ENCODE measurements at places on chromosomes 5 and 9.
A peak's percentile ranks its signal among the peaks of the same experiment; 100 is the strongest.

DNA sequence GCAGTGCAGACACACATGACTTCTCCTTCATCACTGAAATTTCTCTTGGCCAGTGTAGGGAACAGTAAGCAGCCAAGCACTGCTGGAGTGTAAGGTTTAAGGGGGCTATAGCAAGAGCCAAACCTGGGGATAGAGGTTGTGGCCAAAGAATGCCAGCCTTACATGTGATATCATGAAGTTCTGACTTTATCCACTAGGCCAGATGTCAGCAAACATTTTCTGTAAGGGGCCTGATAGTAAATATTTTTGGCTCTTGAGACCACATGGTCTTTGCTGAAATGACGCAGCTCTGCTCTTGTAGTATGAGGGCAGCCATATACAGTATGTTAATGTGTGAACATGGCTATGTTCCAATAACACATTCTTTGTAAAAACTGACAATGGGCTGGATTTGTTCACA lies 29.7 kb upstream of the FYB1 start:
- DNase-seq = no peak

- no peak for DNase-seq
Measured at GRCh38 chr5:67092535-67092934, 104.1 kb downstream of the CD180 start.

DNA sequence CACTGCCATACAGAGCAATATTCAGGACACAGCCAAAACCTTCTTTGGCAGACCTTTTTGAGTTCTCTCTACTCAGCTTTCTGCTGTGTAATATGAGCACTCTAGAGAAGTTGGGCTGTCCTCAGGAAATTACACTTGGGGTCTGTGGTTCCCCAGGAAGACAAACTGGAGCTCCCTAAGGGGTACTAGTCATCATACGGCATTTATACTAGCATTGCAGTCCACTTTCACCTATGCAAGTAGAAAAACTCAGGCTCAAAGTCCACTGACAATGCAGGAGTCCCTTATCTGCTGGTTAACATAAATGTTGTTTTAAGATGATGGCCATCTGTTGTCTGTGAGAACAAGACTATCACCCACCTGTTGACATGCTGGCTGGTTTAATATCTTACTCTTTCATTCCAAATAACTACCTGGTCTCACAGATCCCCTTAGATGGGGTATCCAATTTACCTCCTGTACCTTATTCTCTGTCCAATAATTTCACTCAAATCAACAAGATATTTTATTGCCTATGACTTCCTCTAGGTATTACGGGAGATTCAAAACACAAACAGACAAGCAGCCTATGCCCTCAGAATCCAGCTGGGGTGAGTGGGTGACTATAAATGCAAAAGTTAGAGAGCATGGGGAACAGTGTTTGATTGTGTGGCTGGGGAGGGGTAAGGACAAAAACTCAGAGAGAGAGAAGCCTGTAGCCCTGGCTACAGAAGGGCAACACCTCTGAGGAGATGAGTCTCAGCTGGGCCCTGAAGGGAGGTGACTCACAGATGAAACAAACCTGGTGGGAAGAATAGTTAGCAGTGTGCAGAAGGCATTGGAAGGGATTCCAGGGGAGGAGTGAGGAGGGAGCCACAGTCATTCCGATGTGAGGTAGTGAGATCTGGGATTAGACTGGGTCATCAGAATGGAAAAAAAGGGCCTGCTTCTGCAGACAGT lies 10.2 kb downstream of the DOCK8 start:
- no peak for DNase-seq

GRCh38 chr9:130500340-130501180 lies 55.8 kb downstream of the ASS1 start:
- no peak for DNase-seq

DNA sequence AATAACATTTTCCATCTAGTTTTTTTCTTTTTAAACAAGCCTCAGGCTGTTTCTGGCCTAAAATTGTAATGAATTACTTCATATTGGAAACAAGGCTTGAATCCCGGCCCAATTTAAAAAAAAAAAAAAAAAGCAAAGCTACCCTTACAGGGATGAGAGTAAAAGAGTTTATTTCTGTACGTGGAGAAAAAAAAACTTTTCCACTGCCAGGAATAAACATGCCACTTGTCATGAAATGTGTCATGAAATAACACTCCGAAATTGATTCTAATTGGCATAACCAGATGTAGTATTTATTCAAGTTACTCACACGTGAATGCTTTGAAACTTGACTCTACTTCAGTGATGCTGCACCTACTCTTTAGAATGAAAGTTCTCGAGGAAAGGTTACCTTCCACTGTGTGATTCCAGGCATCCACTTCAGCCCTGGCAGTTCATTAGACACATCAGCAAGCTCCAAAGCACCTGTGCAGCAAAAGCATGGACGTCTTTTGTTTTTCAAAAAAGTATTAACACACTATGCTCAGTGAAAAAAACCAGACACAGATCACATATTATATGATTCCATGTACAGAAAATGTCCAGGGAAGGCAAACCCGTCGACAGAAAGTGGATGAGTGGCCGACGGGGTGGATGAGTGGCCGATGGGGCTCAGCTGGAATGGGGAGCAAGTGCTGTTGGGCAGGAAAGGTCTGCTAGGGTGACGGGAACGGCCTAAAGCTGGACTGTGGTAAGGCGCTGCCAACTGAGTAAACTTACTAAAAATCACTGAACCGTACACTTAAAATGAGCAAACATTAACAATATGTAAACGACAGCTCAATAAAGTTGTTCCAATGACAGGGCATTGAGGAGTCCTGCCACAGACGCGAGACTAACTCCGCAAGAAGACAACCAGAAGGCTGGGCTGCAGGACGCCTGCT lies 21.2 kb downstream of the NSUN2 start:
- no peak for DNase-seq

DNA sequence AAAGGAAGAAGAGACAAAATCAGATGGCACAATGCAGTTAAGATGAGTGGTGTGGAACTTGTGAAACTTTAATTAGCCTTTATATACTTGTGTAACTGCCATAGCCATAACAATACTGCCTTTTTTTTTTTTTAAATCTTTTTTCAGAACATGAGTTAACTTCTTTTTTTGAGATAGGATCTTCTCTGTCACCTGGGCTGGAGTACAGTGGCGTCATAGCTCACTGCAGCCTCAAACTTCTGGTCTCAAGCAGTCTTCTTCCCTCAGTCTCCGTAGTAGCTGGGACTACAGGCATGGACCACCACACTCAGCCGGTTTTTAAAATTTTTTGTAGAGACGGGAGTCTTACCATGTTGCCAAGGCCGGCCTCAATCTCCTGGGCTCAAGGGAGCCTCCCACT lies 37.2 kb downstream of the GPBP1 start:
- no peak for DNase-seq

DNA sequence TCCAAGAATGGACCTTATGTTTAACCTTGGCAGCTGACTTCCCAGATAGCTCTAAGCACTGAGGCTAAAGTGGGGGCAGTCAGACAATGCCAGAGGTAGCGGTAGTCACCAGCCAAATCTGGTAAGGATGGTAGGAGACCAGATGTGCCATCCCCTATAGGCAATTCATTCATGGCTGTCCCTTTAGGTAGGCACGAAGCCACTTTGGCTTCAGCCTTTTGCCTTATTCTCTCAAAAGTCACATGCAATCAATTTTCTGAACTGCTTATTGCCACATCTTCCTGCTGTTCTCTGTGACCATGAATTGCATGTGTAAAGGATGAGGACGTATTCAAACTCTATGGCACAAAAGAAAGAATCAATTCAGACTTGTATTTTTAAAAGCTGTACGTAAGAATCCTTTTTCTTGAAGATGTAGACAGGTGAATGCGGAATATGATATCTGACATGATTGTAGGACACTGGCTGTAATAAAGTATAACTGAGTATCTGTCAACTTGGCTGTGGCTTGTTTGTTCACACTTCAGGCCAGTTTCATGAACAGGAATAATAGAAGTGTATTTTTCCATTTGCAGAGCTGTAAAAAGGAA lies 611.7 kb downstream of the NR2F1-AS1 start:
- DNase-seq = no peak

GRCh38 chr9:36146651-36147050 lies 10.1 kb downstream of the GLIPR2 start:
- no peak for DNase-seq

DNA sequence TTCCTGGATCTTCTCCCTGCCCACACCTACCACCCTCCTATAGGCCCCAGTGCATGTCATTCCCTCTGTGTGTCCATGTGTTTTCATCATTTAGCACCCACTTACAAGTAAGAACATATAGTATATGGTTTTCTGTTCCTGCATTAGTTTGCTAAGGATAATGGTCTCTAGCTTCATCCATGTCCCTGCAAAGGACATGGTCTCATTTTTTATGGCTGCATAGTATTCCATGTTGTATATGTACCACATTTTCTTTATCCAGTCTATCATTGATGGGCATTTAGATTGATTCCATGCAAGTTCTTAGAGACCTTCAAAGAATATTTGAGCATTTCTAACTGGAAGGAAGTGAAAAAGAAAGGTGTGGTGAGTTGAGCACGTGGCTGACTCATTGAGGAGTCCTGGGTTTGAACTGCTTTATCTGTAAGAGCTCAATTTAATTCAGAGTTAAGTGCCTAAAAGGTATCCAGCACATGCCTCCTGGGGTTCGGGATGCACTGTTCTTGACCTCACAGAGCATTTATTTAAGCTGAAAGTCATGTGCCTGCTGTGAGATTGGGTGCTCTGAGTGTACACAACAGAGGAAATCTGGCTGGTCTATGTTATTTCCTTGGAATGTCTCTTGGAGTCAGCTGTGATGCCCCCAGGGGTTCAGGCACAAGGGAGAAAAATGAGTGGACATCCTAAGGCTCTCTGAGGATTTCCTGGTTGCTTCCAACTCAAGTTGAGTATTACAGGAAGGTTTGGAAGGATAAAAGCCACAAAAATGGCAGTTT lies 56.4 kb downstream of the SH3GL2 start:
- no peak for DNase-seq

DNA sequence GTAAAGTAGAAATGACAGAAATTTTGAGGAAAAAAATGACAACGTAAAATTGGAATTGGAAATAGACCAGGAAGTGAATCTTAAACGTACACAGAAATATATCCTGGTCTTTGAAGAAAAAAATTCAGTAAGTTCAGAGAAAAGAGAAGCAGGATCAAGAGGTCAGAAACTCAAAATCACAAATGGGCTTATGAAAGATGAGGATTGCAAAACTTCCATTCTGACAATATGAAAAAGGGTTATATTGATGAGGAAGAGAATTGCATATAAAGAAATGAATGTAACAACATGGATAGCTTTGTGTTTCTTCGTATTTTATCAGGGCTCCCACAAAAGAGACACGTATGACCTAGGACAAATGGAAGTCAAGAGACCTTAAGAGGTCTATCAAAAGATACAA lies 58.1 kb downstream of the OXCT1 start:
- no peak for DNase-seq

DNA sequence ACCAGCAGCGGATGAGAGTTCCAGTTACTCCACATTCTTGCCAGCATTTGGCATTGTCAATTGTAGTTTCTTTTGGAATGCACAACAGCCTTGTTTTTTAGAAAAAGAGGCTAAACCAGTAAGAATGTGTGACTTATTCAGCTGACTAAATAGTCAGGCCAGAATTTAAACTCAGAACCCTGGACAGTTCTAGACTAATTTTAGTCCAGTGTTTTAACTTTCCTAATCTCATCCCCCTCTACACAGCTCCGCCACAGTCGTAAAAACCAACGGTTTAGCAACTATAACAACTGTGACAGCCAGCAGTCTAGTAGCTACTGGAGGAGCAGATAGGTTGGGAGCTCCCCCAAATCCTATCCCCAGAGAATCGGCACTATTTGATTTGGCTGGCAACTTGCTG lies 103.7 kb downstream of the FOXD1 start:
- no peak for DNase-seq

DNA sequence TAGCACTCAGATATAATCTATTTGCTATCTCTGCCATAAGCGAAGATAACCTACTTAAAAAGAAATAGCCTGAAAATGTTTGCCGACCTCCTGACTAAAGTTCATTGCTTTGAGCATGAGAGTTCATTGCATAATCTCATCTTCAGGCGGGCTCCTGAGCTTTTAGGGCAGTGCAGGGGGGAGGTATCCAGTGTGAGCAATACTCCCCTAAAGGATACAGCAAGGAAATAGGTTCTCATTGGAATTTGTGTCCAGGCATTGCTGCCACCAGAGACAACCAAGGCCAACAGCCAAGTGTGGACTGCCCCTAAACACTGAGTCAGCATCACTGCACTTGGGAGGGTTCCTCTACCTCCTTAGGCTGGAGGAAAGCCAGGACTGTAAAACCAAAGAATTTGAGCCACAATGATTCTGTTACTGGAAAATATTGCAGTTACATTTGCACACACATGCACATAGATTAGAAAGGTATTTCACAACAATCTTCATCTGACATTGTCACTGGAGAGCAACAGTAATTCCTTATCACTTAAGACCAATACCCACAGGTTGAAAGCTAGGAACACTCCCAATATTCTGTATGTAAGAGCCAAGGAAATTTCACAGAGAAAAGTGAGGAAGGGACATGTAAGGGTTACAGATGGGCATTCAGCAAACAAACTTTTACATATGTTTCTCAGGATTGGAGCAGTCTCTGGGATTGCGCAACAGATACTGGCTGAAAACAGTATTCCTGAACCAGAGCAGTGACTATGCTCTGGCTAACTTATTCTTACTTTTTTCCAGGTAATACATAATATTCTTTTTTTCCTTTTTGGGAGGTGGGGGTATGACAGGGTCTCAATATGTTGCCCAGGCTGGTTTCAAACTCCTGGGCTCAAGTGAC lies 98.6 kb upstream of the TLE1 start:
- peak; percentile 99 for DNase-seq

GRCh38 chr5:4627929-4628328 lies 512.2 kb upstream of the ADAMTS16 start:
- DNase-seq = no peak

DNA sequence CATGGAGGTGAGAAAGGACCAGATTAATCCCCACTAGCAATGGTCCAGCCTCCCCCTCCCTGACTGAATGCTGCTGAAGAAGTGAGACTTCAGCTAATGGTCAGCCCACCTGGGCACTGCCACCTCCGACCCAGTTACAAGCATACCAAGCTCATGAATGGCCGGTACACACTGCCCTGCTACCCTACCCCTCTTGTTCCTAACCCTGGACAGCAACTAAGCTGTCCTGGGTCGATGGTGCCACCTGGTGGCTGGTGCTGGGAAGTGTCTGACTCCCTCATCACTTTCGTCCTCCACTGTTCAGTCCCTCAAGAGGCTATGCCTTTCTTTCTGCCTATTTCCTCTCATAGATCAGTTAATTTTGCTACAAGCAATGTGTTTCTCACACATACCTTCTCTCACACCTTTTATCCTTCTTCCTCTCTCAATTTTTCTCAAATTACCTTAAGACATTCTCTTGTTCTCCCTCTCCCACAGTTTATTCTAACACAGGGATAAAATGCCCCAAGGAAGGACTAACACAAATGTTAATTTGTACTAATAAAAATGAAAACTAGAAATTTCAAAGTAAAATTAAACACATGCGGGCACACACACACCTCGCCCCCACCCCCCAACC lies 42.4 kb downstream of the PAX5 start:
- DNase-seq = no peak

DNA sequence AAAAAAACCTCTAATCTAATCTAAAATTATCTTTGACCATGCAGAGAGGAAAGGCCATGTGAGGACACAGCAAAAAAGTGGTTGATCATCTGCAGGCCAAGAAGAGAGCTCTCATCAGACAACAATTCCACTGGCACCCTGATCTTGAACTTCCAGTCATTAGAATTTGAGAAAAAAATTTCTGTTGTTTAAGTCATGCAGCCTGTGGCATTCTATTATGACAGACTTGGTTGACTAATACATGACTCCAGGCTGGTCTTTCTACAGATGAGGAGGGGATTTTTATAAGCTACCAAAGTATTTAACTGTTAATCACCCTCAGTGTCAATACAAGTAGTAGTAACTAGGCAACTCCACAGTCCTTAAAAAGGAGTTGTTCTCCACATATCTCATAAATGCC lies 358.5 kb upstream of the RGMB start:
- peak; percentile 94 for DNase-seq

GRCh38 chr5:158722940-158723339 lies 376.8 kb downstream of the EBF1 start:
- no peak for DNase-seq
